ENCODE measurements at places on chromosomes 7 and 10.

DNA sequence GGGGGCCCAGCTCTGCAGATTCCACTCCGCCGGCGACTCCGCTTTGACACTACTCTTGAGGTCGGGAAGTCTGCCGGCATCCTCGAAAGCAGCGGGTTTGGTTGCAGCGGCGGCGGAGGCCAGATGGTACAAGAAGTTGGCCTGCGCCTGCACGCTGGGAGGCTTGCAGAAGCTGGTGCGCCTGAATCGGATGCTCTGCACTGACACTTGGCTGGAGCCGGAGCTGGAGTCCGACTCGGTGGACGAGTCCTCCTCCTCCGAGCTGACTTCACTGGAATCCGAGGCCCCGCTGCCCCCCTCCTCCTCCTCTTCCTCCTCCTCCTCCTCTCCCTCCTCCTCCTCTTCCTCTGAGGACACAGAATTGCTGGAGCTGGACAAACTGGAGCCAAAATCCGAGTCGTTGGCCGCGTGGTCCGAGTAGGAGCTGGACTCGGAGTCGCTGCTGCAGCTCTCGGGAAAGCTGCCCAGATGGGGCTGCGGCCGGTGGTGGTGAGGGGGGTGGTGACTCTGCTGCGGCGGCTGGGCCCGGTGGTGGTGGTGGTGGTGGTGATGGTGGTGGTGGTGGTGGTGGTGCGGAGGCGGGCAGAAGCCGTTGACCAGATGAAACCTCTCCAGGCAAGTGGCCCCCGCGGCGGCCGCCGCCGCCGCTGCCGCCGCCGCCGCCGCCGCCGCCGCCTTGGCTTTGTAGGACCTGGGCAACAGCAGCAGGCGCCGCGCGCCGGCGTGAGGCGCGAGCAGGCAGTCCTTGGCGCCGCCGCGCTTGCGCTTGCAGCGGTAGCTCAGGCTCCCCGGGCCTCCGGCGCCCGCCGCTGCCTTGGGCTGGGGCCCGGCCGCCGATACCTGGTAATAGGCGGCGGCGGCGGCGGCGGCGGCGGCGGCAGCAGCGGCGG, 9.0 kb downstream of the SKIDA1 start:
- peak; percentile 35 for DNase-seq

GRCh38 chr10:21727452-21728168, 193.6 kb downstream of the MLLT10 start:
- no peak for DNase-seq

GRCh38 chr7:139559364-139560105, 36.0 kb downstream of the CLEC2L start:
- DNase-seq, result no peak

GRCh38 chr10:79380125-79380945, 33.1 kb downstream of the PPIF start:
- DNase-seq, result peak; percentile 43

DNA sequence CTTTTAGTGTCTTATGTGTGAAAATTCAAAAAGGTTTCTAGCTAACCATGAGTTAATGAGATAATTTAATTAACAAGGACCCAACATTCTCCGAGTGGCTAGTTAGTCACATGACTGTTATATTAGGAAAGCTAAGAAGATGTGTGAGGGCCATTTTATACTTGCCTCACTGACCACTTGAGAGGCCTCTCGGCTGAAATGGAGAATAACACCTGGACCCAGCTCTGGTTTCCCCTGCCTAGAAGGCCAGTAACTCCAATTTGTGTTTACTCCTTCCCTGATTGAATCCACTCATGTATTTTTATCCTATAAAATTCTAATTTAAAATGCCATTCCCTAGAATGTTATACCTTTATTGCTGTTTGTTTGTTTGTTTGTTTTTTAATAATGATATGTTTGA, 1091.2 kb downstream of the KCNMA1 start:
- no peak for DNase-seq

- no peak for DNase-seq
These were observed 56.4 kb upstream of the C1GALT1 start for GRCh38 chr7:7125963-7126362.

GRCh38 chr10:111836064-111836463, 347.5 kb downstream of the GPAM start:
- DNase-seq, result no peak

GRCh38 chr10:35391153-35391953, 55.0 kb downstream of the CCNY start:
- DNase-seq, result no peak

Measured in stimulated activated effector memory CD8-positive, alpha-beta T cell treated with anti-CD3 and anti-CD28 coated beads, Interleukin-12 subunit alpha, Interleukin-12 subunit beta, amount 100 ng/mL, for 72 hours (primary cell).